ENCODE measurements at places on chromosomes 3 and 15.

GRCh38 chr15:70271422-70272088 is 173.8 kb upstream of the TLE3 start:
- DNase-seq = no peak

GRCh38 chr15:66456211-66456610 is 41.4 kb downstream of the SNAPC5 start:
- DNase-seq = peak; percentile 25

DNA sequence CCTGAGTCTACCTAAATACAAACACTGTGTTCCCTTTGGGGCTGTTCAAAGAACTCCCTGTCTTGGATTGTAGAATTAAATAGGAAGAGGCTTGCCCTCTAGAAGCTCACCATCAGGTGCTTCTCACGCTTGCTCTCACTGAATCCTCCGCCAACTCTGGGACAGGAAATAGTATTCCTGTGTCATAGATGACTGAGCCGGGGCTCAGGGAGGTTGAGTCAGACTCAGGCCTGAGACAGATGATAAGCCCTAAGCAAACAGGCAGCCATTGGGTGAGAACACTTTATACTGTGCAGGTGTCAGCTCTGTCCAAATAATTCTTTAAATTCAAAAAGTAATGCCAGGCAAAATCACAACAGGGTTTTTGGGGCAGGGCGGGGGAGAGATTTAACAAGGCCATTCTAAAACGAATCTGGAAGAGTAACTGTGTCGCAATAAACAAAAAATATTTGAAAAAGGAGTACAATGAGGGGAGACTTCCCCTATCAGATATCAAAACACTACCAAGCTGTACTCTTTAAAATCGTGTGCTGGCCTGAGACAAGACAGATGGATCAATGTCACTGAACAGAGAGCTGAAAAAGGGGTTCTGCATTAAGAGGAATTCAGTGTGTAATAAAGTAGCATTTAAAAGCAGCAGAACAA is 59.0 kb downstream of the EPHB3 start:
- no peak for DNase-seq

GRCh38 chr3:152835601-152836102 is 721 bp downstream of the P2RY1 start:
- DNase-seq = peak; percentile 2

DNA sequence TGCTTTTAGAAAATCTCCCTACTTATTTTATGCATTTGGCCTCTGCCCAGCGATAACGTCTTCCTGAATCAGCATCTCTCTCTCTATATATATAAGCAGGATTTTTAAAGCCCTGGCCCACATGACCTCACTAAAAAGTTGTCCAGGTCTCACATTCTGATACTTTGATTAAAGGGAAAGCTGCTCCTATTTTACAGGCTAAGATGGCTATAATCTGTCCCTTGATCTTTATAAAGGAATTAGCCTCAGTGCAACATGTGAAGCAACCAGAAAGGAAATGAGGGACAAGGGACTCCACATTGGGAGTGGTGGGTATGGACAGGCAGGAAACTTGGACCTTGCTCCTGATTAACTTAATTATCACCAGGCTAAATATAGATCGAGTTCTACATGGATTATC is 25.6 kb upstream of the MUC13 start:
- DNase-seq = no peak

DNA sequence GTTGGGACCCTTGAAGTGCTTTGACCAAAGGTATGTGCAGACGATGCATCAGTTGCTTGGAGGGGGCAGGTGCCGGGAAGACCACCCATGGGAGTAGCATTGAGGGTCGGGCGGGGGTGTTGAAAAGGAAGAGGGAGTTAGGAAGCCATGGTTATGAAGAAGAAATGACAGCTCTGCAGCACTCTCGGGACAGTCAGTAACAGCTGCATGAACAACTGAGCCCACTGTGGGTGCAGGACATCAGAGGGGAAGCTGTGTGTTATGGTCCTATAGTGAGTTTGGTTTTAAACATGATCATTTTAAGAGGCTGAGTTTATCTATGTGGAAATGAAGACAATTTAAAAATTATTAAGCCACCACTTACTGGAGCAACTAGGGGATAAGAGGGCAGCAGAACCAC is 17.6 kb downstream of the ST8SIA2 start:
- no peak for DNase-seq

DNA sequence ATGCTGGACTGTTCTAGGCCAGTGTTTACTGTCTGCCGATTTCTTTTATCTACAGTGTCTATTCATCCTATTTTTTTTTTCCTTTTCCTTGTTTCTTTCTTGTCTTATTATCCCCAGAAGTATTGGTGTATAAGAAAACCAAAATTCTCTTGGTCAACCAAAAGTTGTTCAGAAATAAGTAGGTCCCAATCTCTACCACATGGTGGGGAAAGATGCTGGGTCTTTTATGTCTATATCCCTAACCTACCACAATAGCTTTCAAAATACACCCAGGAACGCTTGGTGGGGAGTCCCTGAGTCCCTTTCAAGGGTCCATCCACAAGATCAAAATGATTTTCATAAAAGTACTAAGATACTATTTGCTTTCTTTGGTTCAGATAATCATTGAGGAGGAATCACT is 225.6 kb downstream of the CLSTN2 start:
- DNase-seq = no peak

- no peak for DNase-seq
Measured at GRCh38 chr3:129756871-129757270, 136.6 kb downstream of the TMCC1 start.

DNA sequence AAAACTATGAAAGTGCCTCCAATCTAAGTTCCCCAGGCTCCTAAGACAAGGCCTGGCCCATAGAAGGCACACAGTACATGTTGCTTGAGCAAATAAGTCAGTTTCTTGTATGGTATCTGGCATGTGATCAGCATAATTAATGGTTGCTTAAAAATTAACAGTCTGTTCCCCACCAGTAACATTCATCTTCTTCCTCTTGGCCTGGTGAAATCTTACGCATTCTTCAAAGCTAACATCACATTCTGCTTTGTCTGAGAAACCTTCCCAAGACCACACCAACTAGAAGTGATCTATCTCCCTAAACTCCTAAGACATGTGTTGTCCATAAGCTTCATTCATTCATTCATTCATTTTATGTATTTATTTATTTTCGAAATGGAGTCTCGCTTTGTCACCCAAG is 48.1 kb downstream of the LIPC start:
- DNase-seq = no peak

- DNase-seq = no peak
Measured at GRCh38 chr3:134857776-134858362, 62.8 kb downstream of the EPHB1 start.

DNA sequence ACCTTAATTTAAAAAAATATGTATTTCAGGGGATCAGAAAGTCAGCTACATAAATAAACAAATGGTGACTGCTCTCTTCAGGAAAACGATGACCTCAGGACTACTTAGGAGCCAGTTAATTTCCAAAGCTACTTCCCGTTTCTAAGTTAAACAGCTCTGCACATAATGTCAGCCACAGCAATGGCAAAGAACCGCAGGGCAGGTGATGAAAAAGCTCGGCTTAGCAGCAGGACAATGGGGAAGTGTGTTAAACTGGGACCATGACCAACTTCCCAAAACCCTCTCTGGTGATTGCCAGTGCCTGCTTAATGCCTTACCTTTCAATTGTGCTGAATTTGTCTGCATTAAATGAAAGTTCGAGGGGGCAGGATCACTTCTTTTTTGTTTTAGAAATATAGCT is 258.9 kb downstream of the FHIT start:
- DNase-seq = no peak

GRCh38 chr15:85625856-85626255 is 168.9 kb downstream of the KLHL25 start:
- DNase-seq = peak; percentile 29

DNA sequence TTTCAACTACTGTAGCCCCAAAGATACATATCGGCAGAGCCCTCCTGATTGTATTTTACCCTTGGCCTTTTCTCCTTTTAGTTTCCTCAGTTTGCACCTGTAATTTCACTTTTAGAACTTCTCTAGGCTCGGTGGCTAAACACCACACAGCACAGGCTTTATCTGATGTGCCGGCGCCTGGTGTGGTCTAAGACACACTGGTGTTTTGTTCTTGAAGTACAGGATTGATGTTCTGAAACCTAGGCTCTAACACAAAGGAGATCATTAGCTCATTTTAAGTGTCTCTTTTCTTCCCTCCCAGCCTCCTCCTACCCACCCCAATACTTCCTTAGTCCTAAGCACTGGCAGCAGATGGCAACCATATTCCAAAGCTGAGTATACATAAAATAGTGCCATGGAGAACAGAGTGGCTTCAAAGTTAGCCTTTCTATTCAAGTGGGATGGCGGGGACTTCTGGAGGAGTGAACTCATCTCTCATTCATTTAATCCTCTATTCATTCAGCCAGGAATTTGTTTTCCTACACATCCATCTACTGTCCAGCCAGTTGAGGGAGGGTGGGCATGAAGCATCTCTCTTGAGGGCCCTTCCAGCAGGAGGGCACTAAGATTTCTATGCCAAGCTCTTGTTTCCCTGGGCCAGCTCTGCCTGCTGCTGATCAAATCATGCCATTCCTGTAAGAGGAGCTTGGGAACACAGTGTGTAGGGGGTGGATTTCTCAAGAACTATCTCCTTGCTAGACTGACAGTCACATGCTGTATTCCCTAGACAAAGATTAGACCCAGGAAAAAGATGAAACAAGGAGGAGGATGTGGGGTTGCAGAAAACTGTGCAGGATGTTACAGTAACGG is 71.2 kb downstream of the TIGIT start:
- no peak for DNase-seq

- DNase-seq = no peak
Measured at GRCh38 chr3:52880474-52880873, 16.9 kb downstream of the STIMATE start.

GRCh38 chr3:131960324-131960723 is 74.5 kb downstream of the CPNE4 start:
- DNase-seq = no peak

DNA sequence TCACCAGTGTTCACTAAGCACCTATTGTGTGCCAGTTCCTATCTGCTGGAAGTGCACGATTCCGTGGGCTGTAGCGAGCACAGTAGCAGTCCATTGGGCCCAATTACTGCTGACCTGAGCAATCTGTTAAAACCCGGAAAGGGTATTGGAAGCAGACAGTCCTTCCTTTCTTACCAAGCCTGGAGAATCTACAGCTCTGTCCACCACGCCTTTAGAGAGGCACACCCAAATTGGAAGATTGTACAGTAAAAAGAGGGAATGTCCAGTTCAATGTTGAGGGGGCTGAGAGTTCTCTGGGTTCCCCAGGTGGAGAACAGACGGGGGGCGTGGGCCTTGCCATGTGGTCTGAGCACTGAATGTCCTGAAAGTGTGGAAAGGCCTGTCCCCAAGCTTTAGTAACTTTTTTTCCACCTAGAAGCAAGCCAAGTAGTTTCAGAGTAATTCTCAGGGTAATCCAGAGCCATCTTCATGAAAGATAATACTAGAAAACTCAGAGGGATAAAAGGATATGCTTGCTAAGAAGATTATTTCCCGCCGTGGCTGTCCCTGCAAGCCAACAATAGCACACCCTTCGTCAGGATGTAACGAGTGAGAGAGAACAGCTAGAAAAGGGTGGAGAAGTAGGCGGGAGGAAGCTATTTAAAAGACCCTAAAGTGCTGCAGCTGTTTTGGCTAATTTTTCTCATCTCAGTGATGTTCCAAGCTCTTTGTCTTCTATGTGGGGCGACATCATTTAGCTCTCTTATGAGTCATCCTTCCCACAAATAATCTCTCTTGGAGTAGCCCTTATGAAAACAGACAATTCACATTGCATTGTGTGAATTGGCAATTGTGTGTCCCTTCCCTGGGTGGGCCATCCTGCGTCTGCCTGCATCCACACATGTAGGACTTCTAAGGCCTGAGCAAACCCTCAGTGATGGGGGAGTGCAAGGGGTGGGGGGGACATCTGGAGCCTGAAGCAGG is 181.0 kb downstream of the ATG7 start:
- DNase-seq = no peak

DNA sequence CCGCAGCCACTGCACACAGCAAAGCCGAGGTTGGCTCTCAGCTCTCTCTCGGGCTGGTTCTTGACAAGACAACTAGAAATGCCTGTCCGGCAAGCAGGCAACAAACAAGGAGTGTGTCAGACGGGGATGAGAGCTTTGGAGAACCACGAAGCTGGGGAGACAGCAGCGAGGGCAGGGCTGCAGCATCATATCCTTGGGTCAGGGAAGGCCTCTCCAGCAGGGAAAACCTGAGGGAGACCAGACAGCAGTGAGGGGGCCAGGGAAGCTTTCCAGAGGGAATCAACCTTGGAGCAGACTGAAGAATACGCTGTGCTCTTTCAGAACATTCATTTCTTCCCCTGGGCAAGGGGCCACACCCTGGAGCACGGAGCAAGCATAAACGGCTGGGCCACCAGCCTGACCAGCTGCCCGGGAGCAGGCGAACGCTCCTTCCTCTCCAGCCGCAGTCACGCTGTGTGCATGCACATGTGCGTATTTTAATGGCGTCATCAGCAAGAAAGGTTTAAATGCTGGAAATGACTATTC is 58.7 kb downstream of the CHSY1 start:
- no peak for DNase-seq

DNA sequence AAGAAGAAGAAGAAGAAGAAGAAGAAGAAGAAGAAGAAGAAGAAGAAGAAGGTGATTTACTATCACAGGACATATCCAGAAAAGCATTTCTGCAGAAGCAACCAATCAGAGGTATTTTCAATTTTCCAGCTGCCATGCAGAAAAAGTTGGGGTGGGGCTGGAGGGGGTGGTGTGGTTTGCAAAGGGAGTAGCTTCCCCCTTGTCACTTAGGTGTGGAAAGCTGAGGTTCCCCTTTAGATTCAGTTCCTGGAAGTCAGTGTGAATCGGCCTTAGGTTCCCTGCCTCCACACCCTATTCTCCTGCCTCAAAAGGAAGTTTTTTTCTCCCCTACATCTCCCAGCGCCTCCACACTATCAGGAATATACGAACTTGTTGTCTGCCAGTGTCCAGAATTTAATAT is 276.7 kb upstream of the ARRDC4 start:
- DNase-seq = no peak

GRCh38 chr15:46331546-46331945 is 696.7 kb downstream of the SQOR start:
- no peak for DNase-seq

DNA sequence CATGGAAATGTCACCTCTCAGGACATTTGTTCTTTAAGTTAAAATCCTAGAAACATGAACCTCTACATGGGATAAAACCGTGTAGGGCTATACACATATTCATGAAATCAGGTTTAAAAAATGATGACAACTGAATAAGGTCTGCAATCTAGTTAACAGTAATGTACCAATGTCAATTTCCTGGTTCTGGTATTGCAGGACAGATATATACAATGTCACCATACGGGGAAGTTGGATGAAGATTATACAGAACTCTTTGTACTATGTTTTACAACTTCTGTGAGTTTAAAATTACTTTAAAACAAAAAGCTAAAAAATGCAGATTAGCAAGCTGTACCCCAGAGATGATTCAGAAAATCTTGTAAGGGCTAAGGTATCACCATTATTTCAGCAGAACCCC is 6.7 kb downstream of the CNTN3 start:
- no peak for DNase-seq

DNA sequence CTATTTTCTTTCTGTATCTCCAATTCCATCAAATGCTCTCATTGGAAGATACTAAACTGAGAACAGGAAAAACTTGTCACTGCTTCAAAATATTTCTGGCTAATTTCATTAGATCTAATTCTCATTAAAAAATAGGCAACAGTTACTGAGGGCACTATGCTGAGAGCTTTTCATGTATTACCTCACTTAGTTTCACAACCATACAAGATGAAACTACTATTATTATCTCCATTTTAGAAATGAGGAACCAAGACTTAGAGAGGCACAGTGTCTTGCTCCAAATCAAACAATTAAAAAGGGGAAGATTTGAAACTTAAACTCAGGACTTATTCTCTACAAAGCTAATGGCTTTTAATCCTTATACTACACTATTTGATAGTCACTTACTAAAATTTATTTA is 7.2 kb upstream of the OTOL1 start:
- no peak for DNase-seq
